Stimulated activated CD4-positive, alpha-beta T cell treated with anti-CD3 and anti-CD28 coated beads, Interleukin-2, amount 100 ng/mL, for 4 hours (primary cell): ENCODE measurements at places on chromosomes 6 and 20.

DNA sequence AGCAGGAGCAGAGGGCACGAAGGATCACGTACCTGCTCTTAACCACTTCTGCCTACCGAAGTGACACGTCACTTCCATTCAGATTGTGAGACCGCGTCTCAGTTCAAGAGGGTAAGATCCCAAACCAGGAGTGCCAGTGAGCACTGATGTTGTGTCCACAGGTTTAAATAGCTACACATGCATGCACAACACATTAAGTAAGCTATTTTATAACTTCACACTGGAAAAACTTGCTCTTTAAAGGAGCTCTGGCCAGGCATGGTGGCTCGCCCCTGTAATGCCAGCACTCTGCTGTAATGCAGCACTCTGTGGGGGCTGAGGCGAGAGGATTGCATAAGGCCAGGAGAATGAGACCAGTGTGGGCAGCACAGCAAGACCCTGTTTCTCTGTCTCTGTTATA is 21.1 kb downstream of the ABHD12 start:
- DNase-seq, result no peak

GRCh38 chr6:73832313-73832712 is 136.3 kb downstream of the CD109 start:
- no peak for DNase-seq

GRCh38 chr6:53568776-53569616 is 24.1 kb upstream of the GCLC start:
- no peak for DNase-seq

DNA sequence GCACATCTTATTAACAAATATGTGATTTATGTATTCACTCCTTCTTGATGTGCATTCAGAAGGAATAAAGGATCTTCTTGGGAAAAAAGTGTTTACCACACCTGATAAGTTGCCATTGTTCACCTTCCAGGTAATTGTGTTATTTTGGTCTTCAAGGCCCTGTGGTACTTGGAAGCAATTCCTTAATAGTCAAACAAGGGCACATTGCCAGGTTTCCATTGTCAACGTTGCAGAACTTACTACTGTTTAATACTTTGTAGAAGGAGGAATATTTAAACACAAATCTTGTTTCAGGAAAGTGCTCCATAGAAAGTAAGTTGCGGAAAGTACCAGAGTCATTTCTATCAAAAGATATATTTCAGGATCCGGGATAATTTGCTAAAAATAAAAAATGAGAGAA is 129.5 kb upstream of the SGK1 start:
- no peak for DNase-seq

DNA sequence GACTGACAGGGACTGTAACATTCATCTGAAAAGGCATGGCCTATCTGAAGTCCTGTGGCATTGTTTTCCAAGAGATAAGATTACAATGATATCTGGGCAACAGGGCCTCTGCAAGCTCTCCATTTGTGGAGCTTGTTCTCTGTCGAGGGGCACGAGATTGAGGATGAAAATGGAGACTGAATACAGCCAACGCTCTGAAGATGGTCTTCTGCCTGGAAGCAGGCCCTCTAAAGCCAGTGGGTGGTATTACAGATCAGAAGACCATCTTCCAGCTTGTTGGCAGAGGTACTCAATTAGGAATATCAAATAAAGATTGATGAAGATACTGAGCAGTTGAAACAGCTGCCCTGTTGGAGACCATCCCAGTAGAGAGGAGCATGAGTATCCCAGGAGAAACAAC is 288.2 kb downstream of the CENPW start:
- DNase-seq, result no peak

DNA sequence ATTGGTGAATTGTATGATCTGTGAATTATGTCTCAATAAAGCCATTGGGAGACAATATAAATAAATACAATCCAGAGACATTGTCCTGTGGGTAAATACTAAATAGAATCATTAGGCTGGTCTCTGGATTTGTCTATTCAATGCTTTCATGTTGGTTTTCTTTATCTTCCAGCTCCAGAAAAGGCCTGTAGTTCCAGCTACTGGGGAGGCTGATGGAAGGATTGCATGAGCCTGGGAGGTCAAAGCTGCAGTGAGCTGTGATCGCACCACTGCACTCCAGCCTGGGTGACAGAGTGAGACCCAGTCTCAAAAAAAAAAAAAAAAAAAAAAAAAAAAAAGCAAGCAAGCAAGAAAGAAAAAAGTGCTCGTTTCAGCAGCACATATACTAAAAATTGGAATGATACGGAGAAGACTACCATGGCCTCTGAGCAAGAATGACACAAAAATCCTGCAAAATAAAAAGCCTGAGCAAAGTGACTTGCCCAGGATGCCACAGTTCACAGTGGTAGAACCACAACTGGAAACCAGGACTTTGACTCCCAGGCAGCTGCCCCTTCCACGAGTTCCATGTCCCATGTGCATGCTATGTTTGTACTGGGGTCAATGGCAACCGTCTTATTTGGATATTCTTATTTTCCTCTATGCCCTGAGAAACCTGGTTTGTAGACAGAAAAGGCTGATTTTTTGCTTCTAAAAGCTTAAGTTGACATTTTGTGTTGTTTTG is 33.6 kb upstream of the GMPR start:
- no peak for DNase-seq

- no peak for DNase-seq
Observed at GRCh38 chr6:82987416-82987815, 78.2 kb downstream of the UBE3D start.

GRCh38 chr6:169763881-169764280 is 12.5 kb downstream of the ERMARD start:
- DNase-seq, result no peak

DNA sequence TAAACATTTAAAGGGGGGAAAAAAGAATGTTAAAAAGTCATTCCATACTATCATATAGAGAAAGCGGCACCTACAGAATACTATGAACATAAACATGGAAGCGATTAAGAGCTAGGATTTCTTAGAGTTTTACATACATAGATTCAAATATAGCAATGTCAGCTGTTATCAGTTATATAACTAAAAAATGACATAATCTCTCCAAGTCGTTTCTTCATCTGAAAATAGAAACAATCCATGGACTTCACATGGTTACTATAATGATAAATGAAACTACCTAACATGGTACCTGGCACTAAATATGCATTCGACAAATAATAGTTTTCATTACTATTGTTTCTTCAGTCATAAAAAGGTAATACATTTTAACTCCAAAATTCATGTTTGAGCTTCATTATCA is 3.7 kb downstream of the IBTK start:
- DNase-seq, result no peak

- no peak for DNase-seq
Observed at GRCh38 chr6:154460306-154461071, 50.0 kb downstream of the CNKSR3 start.

- no peak for DNase-seq
Observed at GRCh38 chr20:32780749-32781655, 18.8 kb downstream of the DNMT3B start.

DNA sequence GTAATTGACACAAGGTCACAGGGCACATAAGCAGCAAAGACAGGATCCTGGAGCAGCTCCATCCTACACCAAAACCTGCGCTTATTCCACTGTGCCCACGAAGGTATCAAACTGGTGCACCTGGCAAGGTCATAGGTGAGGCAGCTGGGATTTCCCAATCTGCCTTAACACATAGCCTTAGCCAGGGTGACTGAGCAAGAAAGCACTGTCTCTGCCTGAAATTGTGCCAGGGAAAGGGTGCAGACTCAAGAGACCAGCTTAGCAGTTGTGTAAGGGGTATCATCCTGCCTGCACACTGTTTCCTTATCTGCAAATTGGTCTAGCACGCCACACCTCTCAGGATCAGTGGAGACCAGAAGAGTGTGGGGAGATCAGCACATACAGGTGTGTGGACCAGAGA is 82.8 kb downstream of the MAFB start:
- no peak for DNase-seq

GRCh38 chr6:161013695-161014094 is 22.1 kb downstream of the MAP3K4 start:
- no peak for DNase-seq

GRCh38 chr20:50666709-50667298 is 24.5 kb downstream of the RIPOR3 start:
- DNase-seq, result no peak

- DNase-seq, result no peak
Observed at GRCh38 chr6:83365931-83366330, 64.9 kb downstream of the ME1 start.

GRCh38 chr20:60232380-60232779 is 274.2 kb downstream of the CDH26 start:
- no peak for DNase-seq

GRCh38 chr6:55675941-55676340 is 96.9 kb upstream of the HMGCLL1 start:
- no peak for DNase-seq

- DNase-seq, result no peak
Observed at GRCh38 chr6:164344801-164345291, 930.3 kb downstream of the QKI start.

- DNase-seq, result no peak
Observed at GRCh38 chr6:167559675-167560479, 235.0 kb downstream of the TTLL2 start.

- DNase-seq, result no peak
Observed at GRCh38 chr20:50342638-50343102, 152.0 kb downstream of the CEBPB start.

- DNase-seq, result no peak
Observed at GRCh38 chr6:43800746-43801494, 30.9 kb downstream of the VEGFA start.

GRCh38 chr20:8394308-8394945 is 262.4 kb downstream of the PLCB1 start:
- no peak for DNase-seq

DNA sequence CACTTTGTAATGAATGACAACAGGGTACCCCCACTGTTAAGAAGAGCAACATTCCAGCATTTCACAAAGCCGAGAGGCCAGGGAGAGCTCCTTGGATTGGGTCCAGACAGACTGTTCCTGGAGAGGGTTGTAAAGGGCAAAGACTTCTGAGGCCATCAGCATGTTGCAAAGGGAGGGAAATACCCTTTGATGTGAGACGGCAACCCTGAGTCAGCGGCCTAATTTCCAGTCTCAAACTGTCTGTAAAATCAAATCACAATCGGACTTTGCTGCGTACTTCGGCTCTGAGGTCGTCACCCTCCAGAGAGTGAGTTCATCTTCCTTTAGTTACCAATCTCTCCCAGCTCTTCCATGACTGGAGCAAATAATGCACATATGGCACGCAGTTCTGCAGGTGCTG is 101.0 kb upstream of the DTNBP1 start:
- no peak for DNase-seq

DNA sequence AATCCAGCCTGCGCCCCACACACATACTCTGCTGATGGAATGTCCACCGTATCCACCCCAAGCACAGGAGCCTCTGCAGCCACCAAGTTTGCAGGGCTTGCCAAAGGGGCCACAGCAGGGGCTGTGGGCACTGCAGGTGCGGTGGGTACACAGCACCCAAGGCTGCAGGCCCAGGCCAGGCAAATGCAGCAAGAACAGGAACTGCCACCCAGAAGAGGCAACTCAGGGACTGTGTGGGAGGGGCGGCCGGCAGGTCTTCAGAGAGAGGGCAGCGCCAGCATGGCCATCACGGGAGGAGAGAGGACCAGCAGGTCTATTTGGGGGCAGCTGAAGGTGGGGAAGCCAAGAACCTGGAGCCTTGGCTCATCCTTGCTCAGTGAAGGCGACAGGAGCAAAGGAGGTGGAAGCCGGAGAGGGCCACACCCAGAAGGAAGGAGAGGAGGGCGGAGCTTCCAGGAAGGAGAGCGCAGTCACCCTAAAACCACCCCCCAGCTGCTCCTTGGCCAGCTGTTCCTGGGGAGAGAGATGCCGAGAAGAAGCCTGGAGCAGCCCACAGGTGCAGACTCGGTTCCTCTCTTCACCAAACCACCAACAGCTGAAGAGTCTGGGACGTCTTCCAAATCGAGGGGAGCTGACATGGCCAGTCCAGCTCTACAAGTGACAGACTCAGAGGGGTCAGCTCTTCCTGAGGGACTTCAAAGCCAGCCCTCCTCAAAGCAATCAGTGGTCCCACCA is 265.1 kb upstream of the CDYL start:
- no peak for DNase-seq

GRCh38 chr6:53080813-53081212 is 15.6 kb downstream of the FBXO9 start:
- DNase-seq, result no peak

DNA sequence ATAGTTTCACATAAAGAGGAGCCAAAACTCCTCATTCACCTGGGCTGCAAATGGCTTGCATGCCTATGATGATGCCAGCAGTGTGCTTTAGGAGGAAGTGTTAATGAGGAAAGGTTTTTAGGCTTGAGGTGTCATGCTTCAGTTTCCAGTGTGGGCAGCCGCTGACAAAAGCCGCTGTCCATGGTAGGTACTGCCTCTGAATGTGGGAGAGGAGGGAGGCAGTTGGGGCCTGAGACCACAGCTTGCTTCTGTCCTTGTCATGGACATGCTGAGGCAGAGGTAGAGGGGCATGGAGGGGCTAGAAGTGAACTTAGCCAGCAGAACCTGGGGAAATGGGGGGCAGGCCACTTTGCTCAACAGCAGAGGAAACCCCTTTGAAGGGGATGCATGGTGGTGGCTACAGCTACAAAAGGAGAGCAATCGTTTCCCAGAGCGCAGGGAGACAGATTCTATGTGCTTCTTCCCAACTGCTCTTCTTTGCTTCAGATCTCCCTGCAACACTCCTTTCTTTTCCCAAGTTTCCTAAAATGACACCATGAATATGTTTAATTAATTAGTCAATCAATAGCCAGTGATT is 372.1 kb upstream of the CNR1 start:
- no peak for DNase-seq

DNA sequence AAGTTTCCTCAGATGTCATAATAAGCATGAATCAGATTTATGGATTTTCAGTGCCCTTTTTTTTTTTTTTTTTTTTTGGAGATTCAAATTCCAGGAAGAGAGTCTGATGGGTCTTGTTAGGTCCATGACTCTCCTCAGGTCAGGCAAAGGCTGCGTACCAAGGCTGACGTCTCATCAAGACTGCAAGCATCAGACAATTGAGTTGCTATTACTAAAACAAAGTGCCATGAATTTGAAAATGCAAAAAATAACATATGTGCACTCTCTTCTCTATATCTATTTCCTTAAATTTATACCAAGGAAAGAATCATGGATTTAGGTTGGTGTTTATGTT is 134.7 kb downstream of the FAM83B start:
- DNase-seq, result no peak

GRCh38 chr6:135044639-135045038 is 10.0 kb downstream of the HBS1L start:
- DNase-seq, result no peak

- DNase-seq, result no peak
Observed at GRCh38 chr6:21263531-21264287, 329.8 kb upstream of the SOX4 start.

DNA sequence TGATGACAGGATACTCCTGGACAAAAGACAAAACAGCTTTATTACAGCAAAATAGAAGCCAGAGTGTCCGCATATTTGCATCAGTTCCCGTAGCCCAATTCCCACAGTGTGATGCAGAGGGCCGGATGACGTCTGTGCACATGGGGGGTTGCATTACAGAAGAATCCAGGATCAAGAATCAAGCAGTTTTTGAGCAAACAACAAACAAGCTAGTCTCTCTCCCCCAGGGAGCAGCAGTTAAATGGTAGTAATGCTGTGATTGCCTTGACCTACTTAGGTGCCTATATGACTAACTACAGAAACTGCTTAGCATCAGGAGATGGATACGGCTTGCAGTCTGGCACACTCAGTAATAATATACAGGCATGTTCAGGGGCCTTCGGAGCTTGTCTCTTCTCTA is 3.2 kb upstream of the SDHAF4 start:
- DNase-seq, result no peak
